ENCODE measurements at places on chromosomes 5 and 9.

DNA sequence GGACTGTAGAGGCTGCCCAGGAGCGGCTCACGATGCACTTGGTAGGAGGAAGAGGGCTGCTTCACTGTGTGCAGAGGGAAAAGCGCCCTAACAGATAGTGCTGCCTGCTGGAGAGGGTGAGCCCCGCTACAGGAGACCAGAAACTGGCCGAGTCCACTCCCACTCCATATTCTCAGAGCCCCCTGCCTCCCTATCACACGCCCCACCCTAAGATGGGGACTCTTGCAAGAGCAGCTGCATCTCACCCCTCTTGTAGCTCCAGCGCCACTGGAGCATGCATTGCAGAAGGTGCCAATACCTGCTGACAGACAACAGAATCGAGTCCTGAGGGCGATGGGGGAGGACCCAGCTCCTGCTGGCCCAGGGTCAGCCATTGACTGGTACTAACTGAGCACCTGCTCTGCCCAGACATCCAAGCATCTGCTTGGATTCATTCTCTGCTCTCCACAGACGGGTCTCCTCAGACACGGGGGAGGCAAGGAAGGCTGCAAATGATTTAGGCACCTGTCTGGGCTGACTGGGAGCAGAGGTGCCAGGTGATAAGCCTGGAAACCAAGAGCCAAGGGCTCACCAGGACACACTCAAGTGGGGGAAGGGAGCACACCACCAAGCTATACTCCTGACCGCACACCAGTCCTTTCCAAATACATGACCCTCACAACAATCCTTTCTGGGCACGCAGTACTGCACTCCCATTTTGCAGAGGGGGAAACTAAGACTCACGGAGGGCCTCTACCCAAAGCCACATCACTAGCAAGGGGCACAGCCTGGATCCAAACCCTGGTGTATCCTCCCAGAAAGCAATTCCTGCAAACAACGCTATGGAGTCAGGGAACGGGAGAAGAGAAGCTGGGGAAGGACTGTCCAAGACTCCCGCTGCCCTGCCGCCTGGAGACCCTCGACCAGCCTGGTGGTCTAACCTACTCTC is 1.6 kb downstream of the BICD2 start:
- no peak for DNase-seq

DNA sequence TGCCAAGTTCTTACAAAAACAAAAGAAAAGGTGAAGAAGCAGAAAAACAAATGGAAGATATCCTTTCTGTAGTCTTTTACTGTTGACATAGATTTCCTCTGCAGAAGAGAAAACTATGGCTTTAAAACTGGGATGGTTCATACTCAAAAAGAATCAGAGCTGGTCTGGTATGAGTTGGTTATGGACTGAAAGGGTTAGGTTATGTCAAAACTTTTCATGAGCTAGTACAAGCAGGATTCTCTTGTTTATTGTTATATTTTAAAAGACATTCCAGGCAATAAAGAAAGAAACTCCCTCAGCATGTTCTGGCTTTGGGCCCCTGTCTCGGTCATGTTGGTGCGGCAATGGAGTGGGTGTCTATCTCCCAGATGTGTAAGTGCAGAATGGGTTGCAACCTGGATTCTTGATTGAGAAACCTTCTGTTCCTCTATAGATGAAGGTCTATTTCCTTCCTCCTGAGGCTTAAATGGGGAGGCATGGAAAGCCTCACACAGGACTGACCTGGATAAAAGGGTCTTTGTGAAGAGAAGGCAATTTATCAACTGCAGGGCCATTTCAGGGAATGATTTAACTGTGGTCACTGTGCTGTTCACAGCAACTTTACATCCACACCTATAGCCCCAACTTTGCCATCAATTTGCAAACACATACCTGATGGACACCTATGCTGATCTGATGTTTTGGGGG is 209.6 kb upstream of the TNC start:
- DNase-seq: peak; percentile 51

- no peak for DNase-seq
Observed at GRCh38 chr5:51731421-51732029, 348.3 kb downstream of the ISL1 start.

- no peak for DNase-seq
Observed at GRCh38 chr5:143843461-143843860, 31.5 kb downstream of the HMHB1 start.

DNA sequence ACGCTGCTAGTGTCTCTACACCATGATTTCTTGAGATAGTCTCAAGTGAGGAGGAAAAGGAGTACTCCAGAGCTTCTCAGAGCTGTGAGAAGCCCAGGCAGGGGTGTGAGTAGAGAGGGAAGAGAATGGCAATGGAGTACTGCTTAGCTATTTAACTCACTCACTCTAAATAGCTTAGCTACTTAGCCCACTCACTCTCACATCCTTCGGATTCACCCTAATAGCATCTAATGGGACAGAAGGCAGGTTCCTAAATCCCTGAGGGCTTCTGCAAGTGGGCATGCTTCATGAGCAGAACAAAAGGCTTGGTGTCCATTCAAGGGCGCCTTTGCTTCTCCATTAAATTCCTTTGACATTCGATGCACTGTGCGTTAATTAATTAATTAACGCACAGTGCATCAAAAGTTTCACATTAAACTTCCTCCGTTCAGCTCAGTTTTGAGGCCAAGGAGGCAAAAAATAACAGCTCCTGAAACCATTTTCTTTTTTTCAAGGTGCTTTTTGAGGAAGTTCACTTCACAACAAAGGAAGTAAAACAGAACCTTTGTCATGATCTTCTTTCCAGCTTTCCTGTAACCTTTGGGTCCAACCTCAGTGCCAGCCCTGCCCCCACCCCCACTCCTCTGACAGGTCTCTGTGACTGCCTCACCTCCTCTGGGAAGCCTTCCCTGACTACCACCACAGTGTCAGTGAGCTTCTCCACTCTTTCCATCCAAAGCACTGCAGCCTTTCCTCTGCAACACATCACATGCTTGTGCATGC is 294.0 kb downstream of the SEC61B start:
- no peak for DNase-seq

- peak; percentile 21 for DNase-seq
Observed at GRCh38 chr5:78886341-78887230, 98.5 kb downstream of the ARSB start.

- no peak for DNase-seq
Observed at GRCh38 chr5:61842840-61843239, 463.2 kb upstream of the KIF2A start.

DNA sequence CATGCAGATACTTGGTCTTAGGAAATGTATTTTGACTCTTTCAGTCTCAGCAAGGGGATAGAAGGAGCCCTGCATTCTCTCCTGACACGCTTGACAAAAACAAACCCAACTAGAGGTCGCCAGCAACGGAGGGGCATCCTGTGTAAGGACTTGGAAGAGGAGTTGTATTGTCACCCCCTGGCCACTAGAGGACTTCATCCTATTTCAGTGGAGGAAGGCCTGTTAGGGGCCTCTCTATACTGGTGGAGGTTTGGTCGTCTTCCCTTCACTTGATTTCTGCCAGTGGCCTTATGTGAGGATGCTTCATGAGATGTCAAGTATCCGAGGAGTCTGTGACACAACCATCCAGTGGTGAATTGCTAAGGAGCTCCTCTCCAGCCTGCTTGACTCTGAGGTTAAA is 122.8 kb upstream of the STC2 start:
- DNase-seq: peak; percentile 23

GRCh38 chr5:123397538-123397937 is 25.7 kb downstream of the CEP120 start:
- DNase-seq: no peak

DNA sequence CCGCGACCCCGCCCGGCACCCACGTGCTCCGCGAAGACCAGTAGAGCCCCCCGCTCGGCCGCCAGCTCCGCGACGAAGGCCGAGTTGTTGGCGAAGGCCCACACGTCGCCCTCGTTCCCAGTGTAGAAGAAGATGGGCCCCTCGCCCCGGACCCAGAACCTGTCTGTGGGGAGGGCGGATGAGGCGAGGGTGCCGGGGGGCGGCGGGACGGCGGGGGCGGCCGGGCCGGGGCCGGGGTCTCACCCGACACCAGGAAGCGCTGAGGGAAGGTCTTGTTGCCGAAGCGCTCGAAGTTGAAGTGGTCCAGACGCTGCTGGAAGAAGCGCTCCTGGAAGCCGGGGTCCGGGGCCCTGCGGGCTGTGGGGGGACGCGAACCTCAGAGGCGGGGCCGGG is 317 bp downstream of the DPP7 start:
- no peak for DNase-seq

GRCh38 chr5:10009802-10010201 is 239.9 kb downstream of the ATPSCKMT start:
- DNase-seq: no peak

DNA sequence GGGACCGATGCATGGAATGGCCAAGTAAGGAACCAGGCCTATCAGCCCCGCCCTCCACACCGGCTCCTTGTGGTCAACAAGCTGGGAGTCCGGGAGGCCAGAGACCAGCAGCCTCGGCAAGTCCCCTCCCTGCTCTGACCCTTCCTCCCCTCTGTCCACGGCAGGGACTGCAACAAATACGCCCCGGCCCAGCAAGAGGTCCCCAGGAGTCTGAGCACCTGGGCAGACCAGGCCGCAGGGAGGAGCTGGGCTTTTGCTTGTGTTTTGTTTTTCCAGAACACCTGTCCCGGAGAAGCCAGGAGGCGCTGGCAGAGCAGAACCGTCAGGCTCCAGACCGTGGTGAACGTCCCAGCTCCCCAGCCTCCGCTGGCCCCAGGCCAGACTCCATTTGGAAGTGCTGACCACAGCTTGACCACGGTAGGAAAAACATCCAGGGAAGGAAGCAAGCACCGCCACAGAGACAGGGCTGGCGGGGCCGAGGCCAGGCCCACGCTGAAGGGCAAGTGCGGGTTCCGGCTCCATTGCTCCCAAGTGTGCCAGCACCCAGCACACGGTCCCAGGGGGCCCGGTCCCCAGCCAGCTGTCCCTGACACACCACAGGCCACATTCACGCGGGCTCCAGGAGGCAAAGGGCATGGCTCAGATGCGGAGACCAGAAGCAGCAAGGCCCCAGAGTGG is 56.7 kb downstream of the VAV2 start:
- DNase-seq: peak; percentile 40

GRCh38 chr5:172897481-172898217 is 61.6 kb upstream of the RPL26L1 start:
- peak; percentile 99 for DNase-seq

- DNase-seq: peak; percentile 50
Observed at GRCh38 chr5:35202319-35203111, 27.8 kb downstream of the PRLR start.

DNA sequence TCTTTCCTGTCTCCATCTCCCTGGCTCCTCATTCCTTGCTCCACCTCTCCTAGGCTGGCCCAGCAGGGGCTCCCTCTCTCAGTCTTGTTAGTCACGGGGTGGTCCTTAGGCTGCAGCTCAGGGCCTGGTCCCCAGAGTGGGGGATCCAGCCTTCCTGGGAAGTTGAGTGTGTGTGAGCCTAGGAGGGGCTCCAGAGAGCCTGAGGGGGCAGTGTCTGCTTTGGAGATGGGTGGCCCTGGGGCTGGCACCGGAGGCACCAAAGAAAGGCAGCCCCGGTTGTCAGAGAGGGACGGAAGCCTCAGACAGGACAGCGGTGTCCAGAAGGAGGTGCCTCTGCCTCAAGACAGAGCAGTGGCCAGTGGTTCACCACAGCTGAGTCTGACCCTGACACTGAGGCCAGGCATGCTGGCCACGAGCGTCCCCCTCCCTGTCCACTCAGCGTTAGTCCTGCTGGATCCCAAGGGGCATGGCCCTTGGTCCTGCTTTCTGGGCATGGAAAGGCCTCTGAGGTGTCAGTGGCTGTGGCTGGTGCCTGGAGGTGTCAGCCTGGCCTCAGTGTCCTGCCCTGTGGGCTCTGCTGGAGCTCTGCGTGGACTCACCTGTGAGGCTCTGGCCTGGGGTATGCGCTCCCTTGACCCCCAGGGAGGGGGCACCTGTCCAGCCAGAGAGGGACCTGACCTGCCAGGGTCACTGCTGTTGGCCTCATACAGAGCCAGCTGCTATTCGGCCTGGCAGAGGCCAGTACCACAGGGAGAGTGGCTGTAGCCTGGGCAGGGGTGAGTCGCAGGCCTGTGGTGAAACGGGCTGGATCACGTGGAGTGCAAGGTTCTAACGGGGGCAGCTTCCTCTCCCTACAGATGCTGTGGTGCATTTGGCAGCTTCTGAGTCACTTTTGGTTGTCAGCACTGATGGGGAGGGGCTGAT is 130.6 kb downstream of the CACNA1B start:
- no peak for DNase-seq

DNA sequence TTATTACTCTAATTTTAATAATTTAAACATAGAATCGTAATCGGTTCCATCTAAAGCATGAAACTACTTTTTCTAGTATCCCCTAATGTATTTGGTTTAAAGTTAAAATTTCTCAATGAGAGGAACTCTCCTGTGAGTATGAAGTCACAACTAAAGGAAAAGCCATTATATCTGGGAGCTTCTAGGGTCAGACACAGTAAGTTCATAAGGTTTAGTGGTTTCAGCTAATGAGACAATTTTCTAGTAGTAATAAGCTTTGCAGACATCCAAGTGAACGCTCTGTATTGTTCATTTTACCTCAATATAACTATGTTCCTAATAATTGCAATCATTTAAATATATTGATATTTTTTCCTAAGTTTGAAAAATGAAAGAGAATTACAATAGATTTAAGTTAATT is 364.4 kb upstream of the CDH9 start:
- DNase-seq: no peak

DNA sequence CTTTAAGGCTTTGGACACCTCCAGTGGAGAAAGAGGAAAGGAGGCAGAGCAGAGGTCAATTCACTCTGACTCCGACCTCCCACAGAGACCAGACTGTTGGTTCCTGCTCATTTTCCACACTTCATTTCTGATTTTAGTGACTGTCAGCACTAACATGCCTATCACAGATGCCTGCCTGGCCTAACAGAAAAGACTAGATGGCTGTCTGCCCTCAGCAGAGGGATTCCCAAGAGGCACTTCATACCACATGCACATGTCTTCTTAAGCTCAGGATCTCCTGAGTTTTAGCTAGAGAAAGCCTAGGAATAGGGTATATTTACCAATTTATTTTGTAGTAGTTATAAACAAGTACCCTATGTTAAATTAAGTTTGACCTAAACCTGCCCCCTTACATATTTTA is 336.0 kb downstream of the ENC1 start:
- no peak for DNase-seq

- DNase-seq: peak; percentile 66
Observed at GRCh38 chr5:82384034-82384750, 106.0 kb upstream of the RPS23 start.

- no peak for DNase-seq
Observed at GRCh38 chr5:69504036-69504435, 11.4 kb downstream of the OCLN start.

GRCh38 chr9:112777914-112778313 is 27.4 kb downstream of the SNX30 start:
- DNase-seq: no peak

GRCh38 chr9:129472651-129473102 is 148.2 kb downstream of the C9orf50 start:
- DNase-seq: no peak

DNA sequence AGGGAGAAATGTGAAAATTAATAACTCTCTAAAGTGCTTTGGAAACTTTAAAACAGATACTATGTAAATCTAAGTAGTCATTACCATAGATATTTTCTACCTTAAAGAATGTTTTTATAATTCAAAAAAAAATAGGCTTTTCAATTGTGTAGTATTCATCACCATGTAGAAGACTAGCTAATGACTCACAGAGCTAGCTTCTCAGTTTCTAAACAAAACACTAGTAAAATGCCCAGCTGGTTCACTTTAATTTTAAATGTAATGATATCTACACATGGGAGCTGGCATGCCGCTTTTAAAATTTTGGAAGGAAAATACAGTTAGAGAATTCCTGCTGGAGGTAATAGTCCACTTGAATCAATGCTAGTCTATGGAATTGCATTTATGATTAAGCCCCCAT is 509.8 kb downstream of the CSNK1G3 start:
- peak; percentile 63 for DNase-seq

GRCh38 chr9:117073071-117073470 is 341.8 kb downstream of the ASTN2 start:
- no peak for DNase-seq

GRCh38 chr5:16508730-16509531 is 43.3 kb upstream of the ZNF622 start:
- no peak for DNase-seq

Data from fibroblast of skin of scalp (primary cell).